ENCODE measurements at places on chromosomes 7 and 10.

- DNase-seq: no peak
These were observed 245.6 kb upstream of the FERD3L start for GRCh38 chr7:19390795-19391194.

DNA sequence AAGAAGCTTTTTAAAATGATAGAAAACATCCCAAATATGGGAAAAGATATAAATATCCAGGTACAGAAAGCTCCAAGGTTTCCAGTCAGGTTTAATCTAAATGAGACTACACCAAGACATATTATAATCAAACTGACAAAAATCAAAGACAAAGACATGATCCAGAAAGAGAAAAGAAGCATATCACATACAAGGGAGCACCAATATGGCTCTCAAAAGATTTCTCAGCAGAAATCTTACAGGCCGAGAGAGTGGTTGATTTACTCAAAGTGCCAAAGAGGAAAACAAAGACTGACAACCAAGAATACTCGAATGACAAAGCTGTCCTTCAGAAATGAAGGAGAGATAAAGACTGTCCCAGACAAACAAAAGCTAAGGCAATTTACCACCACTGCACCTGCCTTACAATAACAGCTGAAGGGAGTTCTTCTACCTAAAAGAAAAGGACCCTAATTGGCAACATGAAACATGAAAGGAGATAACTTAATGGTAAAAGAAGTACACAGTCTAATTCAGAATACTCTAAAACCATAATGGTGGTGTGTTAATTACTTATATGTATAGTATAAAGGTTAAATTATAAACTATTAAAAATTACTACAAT lies 25.4 kb downstream of the OR2A14 start:
- no peak for DNase-seq

- peak; percentile 87 for DNase-seq
These were observed 34.6 kb downstream of the AGK start for GRCh38 chr7:141585592-141586510.

DNA sequence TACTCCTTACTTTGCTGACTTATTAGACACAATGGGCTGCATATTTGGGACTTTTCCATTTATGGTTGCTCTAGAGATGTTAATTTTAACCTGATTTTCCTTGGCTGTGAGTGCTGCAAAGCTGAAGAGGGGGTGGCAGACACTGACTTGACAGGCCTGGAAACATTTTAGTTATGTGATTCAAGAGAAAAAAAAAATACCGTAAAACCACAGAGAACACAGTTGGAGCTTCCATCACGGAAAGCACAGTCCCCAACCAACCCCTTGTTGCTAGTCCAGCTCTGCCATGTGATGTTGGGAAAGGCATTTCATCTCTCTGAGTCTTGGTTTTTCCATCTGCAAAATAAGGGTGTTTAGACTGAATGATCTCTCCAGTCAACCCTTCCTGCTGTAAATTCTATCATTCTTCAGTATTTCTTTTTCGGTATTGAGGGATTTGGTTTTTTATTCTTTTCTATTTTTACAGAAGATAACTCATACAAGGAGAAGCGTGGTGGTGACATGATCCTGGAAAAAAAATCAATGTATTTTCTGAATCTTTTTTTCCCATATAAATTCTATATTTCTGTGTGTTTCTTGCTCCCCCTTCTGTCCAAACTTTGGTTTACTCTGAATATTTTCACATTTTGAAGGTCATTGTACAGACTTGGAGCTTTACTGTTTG lies 246.1 kb downstream of the REEP3 start:
- DNase-seq: peak; percentile 92

DNA sequence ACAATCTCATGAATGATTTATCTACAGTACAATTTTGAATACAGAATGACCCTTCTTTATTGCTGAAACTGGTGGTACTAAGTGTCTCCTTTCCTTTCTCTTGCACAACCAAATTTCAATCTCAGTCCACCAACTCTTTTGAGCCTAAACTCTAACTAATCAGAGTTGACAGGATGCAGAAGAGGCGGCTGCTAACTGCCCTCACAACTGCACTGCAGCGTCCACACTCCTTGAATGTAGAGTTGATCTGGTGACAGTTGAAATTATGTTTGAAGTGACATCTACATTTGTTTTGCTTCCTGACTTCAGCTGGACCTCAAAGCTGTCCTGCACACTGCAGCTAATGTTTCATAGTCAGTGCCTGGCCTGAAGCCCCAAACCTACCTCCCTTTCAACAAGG lies 139.6 kb downstream of the ZMYND11 start:
- DNase-seq: no peak

DNA sequence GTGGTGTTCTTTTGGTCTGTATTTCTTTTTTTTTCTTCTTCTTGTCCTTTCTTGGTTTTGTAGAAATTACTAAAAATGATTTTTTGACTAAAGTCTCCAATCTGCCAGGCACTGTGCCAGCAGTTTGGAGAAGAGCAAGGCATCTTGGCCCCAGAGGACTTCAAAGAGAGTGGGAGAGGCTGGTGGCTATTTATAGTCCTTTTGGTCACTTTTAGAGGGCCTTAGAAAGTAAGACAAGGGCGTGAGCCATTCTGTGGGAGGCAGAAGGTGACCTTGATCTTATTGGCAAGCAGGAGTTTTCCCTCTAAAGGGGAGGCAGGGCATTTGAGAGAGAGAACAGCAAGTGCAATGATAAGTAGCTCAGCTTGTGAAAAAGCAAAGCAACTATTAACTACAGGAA lies 211.9 kb downstream of the GALNT17 start:
- no peak for DNase-seq

DNA sequence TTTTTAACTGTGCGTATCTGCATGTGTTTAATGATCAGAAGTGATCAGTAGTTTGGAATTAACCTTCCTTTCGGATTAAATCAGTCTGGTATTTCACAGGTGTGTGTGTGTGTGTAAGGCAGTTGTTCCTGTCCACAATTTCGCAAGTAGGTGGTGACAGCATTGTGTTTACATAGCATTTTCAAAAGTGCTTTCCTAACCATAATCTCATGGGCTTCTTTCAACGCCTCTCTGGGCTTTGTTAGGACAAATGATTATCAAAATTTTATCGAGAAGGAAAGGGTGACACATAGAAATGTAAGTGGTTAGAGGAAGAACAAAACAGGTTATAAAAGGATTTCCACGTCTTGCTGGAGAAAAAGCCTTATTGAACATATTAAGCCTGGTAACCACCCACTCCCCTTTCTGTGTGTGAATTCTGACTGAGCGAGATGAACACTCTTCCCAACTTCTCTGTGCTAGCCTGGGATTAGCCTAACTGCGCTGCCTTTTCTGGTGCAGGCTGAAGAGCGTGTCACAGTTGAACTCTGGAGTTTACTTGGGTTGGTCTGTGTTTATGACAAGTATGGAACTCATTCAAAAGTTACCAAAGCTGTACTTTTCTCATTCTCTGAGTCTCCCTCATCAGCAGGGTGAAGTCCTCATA lies 292.3 kb upstream of the PITRM1 start:
- no peak for DNase-seq

DNA sequence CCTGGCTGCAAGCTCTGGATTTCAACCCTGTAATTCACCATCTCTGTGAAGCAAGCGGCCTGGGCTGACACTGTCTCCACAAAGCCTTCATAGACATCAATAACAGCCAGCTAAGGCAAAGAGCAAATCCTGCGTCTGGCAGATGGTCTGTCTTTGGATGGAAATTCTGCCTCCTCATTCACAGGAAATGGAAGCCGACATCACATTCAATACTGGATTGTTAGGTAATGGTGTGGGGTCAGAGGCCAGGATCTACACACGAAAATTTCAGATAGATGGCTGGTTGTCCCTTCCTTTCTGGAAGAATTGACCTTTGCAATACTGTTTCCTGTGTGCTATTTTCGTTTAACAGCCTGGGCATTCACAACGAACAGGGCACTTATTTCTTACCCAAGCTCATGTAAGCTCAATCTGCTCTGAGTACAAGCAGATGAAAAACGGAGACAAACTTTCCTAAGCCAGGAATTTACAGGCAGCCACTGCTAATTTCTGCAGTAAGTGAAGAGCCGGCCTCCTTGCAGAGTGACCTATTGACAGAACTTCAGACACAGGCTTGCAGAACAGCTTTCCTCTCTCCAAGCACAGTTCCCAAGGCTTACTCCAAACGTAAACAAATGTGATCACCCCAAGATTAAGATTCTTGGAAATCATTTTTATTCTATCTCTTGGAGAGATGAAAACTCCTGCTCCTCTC lies 3.1 kb upstream of the ADAM12 start:
- peak; percentile 48 for DNase-seq

DNA sequence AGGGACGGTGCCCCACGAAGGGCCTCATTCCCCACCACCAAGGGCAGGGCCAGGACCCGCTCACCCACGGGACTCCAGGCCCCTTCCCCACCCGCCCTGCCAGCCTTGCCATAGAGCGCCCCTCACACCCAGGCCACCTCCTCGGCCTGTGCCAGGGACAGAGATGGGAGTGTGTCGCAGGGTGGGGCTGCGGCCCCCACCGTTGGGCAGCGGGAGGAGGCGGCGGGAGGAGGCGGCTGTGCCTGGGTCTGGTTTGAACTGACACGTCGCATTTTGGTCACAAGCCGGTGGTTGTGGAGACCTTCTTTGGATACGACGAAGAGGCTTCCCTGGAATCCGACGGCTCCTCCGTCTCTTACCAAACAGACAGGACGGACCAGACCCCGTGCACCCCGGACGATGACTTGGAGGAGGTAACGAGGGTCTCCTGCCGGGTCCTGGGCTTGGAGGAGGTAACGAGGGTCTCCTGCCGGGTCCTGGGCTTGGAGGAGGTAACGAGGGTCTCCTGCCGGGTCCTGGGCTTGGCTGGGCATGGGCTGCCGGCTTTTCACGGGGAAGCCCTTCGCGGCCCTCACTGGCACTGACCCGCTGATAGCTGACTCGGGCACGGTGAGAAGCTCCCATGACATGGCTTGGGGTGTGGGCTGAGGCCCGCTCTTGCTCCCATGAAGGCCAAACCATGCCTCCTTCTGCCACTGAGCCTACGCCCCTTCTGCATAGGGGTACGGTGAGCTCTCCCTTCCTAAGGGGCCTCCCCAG lies 46.4 kb upstream of the DPYSL4 start:
- no peak for DNase-seq

DNA sequence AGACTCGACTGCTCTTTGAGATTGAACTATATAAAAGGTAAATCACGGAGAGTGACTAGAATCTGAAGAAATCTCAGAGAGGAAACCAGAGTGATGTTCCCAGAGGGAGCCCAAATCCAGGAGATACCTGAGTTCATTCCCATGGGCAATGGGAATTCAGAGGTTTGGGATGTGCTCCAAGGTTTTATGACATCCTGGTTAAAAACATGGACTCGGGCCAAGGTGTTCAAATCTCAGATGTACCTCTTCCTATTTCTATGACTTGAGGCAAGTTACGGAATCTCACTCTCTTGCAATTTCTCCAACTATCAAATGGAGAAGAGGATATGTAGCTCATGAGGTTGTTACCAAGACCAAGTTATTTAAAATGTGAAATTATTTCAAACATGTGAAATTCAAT lies 54.5 kb upstream of the RAB18 start:
- DNase-seq: no peak

DNA sequence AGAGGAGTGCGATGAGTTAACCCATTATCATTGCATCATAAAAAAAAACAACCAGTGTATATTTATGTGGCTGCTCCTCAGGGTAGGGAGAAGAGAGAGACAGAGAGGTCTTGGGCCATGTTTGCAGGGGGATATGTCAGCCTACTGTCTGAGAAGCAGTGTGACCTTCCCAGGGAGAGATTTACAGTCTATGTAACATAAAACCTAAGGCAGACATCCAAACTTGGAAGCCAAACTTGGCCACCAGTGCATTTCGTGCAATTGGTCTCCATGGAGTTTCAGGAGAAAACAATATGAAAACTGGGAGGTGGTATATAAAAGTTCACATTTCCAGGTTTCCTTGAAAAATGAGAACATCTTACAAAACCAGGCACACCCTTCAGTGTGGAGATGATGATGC lies 85.9 kb upstream of the CXCL12 start:
- DNase-seq: no peak

DNA sequence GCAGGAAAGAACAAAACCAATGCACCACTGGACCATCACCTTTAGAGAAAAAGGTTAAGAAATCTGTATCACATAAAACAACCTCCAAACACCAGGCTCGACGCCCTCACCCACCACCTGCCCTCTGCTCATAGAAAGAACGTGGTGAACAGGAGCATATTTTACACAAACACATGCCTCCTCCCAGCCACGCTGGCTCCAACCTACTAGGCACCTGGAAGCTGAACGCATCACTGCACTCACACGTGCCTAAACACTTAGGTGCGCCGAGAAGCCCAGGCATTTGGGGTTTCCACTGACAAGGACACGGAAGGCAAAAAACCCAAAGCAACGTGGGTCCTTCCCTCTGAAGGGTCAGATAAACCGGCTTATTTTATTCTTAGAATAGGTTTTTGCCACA lies 56.0 kb downstream of the PTPRN2 start:
- no peak for DNase-seq

- no peak for DNase-seq
These were observed 81.0 kb downstream of the HGF start for GRCh38 chr7:81688622-81689411.

DNA sequence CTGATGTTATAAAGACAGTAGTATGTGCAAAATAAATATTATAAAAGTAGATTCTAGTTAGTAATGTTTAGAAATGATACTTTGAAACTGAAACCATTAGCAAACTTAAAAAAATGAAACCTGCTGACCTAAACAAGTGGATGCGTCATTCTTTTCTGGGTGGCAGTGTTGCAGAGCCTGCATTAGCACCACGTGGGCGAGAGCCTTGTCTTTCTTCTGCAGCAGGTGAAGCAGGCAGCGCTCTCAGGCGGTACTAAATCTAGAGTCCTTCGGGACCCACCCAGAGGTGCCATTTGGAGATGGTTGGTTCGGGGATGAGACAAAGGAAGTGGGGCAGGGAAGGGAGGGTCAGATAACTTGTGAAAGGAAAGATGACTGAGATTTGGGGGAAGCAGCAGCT lies 759.1 kb upstream of the IGFBP3 start:
- no peak for DNase-seq

DNA sequence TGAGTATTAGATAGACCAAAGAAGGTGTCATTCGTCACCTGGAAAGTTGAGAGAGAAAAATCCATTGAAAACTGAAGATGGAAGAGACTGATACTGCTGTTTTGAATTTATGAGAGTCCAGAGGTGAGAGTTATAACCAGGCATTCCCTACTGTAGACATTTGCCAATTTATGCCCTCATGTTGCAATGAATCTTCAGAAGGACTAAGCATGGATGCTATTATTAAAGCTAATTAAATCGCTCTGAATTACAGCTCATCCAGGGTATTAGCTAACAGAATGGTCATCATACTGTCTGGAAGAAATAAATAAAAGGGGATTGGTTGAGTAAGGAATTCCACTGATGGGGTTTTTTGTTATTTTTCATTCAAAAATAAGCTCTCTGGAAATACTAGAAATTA lies 101.6 kb upstream of the PLPP4 start:
- DNase-seq: peak; percentile 5
